NCI-H524 (cell line): ENCODE measurements at places on chromosomes 12 and 14.

DNA sequence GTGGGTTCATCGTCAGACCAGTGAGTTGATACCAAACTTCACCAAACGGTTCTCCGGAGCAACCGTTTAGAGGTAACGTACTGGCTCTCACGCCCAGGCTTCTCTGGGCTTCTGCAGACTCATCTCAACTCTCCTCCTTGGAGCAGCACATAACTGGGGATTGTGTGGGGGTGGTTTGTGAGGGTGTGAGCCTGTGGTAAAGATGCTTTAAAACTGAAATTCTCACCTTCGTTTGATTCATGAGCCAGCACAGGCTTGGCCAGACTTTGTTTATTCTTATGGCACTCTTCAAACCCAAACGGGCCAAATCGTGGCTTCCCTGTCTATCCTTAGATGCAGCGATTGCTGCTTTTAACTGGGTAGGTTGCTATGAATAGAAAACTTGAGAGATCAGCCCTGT lies 121.3 kb downstream of the SAMD4A start:
- no peak for DNase-seq

- DNase-seq: no peak
These were observed 18.2 kb upstream of the ETV6 start for GRCh38 chr12:11631288-11631687.

DNA sequence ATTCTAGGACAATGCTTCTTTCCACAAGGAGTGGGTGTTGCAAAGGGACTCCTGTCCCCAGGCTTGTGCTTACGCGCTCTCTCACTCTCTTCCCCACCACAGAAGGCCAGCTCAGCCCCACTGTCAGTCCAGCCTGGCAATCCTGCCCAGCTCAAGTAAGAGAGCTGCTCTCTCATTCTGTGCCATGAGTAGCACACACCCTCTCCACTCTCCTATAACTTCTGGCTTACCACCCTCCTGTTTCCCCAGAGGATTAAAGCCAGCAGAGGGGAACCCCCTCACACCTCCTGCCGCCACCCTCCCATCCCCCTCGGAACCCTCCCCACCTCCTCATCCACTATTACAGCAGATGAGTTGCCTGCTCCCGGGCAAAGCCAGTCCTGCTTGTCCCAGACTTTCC lies 17.1 kb downstream of the NCKAP5L start:
- no peak for DNase-seq

GRCh38 chr12:93042283-93042682 lies 113.2 kb upstream of the EEA1 start:
- DNase-seq: no peak

GRCh38 chr12:121932914-121933521 lies 14.6 kb downstream of the CFAP251 start:
- no peak for DNase-seq

DNA sequence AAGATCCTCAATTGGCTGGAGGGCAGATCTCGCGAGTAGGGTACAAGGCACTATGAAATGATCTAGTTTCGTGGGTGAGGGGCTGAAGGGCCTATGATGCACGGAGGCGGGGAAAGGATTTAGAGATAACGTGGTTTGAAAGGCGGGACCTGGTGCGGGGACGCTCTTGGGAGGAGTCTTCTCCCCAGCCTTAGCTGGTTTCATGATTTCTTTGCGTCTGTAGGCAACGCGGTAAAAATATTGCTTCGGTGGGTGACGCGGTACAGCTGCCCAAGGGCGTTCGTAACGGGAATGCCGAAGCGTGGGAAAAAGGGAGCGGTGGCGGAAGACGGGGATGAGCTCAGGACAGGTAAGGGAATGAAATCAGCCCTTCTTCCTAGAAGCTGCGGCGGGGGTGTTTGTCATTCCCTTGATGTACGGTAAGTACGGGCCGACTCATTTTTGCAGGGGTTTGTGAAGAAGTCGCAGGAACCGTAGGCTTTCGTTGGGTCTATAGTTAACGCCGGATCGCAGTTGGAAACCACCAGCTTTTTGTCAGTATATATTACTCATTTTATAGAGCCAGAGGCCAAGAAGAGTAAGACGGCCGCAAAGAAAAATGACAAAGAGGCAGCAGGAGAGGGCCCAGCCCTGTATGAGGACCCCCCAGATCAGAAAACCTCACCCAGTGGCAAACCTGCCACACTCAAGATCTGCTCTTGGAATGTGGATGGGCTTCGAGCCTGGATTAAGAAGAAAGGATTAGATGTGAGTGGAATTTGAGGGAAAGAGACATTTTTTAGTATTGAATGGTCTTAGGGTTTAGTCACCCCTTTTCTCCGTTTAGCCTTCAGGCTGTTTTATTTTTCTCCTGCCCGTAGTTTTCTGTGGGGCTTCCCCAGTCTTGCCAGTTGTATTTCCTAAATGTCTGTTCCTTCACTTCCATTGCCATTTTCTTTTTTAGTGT lies 602 bp downstream of the APEX1 start:
- DNase-seq: no peak

- no peak for DNase-seq
These were observed 5.1 kb downstream of the PCK2 start for GRCh38 chr14:24098927-24099813.

DNA sequence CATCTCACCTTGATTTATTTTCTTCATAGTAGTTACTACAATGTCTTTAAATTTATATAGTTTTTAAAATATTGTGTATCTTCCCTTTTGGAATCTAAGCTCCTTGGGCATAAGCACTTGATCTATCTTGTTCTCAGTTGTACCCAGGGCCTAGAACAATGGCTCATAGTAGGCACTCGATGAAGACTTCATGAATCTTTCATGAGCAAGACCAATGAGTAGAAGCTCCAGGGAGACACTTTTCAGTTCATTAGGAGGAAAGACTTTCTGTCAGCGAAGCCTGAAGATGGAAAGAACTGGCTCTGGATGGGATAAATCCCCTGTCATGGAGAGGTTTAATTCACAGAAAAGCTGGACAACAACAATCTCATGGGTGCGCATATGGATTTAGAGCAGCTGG lies 140.2 kb upstream of the CRY1 start:
- DNase-seq: no peak

- no peak for DNase-seq
These were observed 30.0 kb downstream of the PELI2 start for GRCh38 chr14:56147986-56148901.

DNA sequence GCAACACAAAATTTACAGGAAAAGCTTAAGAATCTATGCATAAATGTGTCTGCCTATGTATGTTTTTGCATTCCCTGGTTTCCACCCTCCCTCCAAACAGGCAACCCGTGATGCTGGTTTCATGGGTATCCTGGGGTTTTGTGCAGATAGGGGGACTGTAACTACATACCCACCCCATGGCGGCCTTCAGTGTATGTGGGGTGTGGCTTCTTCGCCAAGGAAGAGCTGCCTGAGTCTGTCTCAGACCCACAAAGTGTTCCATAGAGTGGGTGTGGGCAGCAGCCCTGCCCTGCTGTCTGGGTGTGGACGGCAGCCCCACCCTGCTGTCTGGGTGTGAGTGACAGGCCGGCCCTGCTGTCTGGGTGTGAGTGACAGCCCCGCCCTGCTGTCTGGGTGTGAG lies 174.8 kb downstream of the ADGRD1 start:
- DNase-seq: no peak

DNA sequence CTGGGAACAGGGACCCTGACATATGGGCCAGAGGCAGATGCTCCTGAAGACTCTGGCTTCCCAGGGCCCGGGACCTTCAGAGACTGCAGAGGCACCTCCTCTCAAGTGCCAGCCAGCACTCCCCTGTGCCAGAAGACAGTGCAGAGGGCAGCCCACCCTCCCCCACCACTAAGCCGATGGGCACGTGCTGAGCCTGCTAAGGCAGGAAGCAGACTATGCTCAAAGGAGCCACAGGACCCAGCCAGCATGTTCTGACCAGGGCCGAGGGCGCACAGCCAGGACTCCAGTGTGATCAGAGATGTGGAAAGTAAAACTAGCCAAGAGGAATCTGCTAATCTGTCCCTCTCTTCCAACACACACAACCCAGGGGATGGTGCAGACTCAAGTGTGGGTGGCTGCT lies 29.8 kb downstream of the DIO3 start:
- no peak for DNase-seq

GRCh38 chr12:1157046-1157445 lies 166.0 kb downstream of the ERC1 start:
- DNase-seq: no peak

GRCh38 chr12:80443974-80444666 lies at the start of gene PTPRQ:
Gene PTPRQ (plus strand): TSS chr12:80444235. CDS start chr12:80444346, 111 bp downstream.
- no peak for DNase-seq

DNA sequence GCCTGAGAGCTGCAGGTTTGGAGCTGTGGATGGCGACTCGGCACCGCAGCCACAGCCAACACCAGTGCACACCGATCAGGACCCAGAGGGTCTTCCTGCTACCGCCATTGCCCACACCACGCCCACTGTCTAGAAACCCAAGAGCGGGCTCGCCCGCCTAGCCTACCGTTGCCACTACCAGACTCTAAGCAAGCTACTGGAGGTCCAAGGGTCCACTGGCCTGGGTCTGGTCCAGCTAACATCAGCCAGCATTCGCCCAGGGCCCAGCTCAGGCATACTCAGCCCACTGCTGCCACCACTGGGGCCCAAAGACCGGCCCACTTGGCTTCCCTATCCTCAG lies 30.5 kb upstream of the MON2 start:
- DNase-seq: no peak

- no peak for DNase-seq
These were observed 132.2 kb upstream of the NUDT4 start for GRCh38 chr12:93245543-93245942.

DNA sequence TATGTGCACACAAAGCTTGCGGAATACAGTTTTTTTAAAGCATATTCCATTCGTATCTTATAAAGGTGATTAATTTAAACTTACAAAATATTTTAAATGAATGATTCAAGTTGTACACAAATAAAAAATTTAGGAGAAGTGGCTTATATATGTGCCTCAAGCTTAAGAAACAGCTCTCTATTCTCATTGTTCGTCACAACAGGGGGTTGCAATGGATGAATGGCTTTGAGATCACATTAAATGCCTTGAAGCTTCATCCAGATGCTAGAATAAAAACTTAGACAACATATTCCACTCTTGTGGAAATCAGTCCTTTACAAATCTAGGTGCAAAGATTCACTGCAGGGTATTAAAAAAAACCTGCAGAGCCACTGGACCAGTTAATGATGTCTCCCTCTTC lies 303.9 kb upstream of the LRFN5 start:
- no peak for DNase-seq

- no peak for DNase-seq
These were observed 17.0 kb downstream of the NFYB start for GRCh38 chr12:104121001-104121400.

DNA sequence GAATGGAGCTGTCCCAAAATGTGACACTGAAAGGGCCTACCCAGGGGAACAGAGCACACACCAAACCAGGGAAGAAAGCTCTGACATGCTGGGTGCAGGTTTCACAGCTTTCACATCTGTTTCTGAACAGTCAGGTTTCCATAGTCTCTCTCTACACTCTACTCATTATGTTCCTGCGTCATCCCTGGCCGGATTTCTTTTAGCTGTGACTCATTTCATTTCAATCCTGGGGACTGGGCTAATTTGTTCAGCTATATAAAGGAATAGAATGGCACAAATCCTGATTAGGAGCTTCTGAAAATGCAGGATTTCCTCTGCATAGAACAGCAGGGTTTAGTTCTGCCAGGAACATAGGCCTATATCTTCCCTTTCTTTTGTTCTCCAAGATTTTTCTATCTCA lies 649.8 kb downstream of the RPS29 start:
- no peak for DNase-seq
